HCEC 1CT (cell line): ENCODE measurements at places on chromosomes 13 and 19.
A peak's percentile ranks its signal among the peaks of the same experiment; 100 is the strongest.

GRCh38 chr19:18480006-18480691 is 41.7 kb downstream of the ELL start:
- peak; percentile 53 for DNase-seq

GRCh38 chr19:33401683-33402420 is 28.3 kb downstream of the CEBPG start:
- no peak for DNase-seq

GRCh38 chr19:5890099-5890498 is 13.5 kb downstream of the NDUFA11 start:
- no peak for DNase-seq

DNA sequence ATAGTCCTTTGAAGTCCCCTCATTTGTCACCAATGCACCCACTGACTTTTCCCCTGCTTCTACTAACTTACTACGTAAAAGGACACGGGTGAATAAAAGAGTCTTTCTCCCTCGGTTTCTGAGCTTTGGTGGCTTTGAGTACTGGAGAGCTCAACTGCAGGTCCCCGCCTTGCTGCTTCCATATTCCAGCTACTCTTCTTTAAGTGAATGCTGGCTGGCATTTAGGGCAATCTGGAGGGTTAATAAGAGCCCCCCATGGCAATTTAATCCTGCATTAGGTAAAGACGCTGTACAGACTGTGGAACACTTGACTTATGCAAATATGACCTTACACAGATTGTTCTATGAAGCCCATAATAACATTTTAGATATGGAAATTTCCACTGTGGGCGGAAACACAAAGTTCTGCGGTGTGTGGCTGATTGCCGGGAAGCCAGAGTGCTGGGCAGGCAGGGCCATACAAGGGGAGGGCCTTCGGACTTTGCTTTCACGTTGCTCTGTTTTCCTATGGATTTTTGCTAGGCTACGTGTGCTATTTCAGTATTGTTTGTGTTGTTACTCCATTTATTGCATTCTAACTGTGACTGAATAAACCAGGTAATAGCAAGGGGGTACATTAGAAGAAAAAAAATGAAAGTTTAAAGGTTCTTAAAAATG is 97.5 kb downstream of the SLC10A2 start:
- DNase-seq, result no peak

DNA sequence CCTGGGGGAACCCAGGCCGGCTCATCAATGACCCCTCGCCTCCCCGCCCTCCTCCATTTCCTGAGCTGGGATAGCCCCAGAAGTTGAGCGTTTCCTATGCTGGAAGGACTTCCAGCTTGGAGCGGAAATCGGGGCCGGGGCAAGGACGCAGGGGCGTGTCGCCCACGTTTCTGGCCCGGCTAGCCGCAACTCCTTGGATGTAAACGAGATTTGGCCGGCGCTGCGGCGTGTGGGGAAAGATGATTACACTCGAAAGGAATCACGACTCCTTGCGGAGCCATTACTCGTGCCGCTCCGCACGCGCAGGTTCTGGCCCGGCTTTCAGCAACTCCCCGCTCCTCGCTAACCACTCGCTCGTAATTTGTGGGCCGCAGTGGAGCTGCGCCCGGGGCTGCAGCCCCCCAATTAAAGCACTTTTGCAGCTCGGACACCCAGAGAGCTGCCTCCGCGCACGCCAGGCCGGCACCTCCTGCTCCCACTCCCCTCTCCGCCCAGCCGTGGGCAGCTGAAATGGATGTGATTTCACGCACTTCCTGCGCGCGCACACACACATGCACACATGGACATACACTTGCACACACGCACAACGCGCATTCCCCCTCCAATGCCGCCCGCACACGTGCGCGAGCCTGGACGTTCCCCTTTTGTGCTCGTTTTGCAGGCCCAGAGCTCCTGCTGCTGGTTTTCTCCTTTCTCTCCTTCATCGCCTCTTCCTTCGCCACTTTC is 15.7 kb downstream of the ZIC5 start:
- DNase-seq, result no peak

DNA sequence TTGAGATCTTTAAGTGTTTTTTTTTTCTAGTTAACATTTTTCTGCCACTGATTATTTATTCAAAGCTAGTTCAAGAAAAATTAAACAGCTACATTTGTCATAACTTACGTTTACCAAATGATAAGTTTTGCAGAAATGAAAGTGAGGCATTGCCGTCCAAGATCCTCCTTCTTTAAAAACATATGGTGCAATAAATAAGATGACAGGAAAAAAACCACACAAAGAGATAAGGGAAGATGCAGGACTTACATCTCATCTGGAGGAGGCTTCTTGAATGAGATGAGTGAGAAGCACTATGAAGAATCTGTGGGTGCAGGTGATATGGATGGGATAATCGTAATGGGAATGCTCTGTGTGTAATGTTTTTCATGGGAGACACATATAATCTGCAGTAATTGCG is 12.4 kb downstream of the TNFSF13B start:
- no peak for DNase-seq

GRCh38 chr13:20148501-20149183 is 12.2 kb downstream of the GJA3 start:
- no peak for DNase-seq

DNA sequence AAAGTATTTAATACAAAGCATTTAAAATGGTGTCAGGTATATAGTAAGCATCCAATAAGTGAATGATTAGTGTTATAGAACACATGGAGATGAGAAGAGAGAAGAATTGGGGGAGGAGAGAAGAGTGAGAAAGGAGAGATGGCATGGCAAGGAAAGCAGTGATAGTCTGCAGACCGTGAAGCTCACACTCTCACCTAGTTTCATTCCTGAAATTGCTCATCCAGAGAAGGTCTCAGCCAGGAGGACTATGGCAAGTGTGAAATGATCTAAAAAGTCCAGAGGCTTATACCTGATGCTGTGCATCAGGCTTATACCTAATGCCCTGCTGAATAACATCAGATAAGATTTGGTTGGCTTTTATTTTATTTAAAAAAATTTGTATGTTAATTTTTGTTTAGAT is 351.6 kb upstream of the KLF12 start:
- DNase-seq, result no peak

- DNase-seq, result no peak
Observed at GRCh38 chr19:56619121-56619520, 23.8 kb upstream of the SMIM17 start.

GRCh38 chr13:76527041-76527440 is 359.2 kb downstream of the KCTD12 start:
- DNase-seq, result peak; percentile 3

GRCh38 chr19:4585556-4585955 is 26.1 kb upstream of the SEMA6B start:
- DNase-seq, result no peak

DNA sequence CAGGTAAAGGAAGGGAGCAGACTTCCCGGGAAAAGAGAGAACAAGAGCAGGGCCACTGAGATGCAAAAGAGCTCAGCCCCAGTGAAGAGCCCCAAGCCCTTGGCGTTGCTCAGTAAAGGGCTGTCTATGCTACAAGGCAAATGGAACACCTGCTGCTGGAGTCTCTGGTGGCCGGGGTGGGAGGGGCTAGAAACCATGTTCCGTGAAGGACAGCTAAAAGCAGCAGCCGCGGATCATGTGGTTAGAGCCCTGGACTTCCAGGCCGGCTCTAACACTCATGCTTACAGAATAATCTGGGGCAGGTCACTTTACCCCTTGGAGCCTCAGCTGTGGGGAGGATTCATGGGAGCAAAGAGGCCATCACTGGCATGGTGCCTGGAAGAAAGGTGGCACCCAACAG is 17.8 kb downstream of the POU2F2 start:
- peak; percentile 58 for DNase-seq

DNA sequence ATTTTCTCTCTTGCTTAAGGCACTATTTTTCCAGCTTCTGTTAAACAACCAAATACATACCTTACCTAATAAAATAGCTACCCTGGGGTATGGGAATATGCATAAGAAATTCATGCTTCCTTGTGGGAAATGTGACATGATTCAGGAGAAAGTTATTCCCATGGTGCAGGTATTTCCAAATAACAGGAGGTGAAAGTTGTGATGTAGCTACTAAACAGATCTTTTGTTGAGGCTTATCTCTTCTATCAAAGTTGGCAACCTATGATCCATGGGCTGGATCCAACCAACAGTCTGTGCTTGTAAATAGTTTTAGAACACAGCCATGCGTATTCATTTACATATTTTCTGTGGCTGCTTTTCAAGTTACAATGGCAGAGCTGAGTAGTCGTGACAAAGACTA is 177.8 kb upstream of the NBEA start:
- DNase-seq, result no peak

- DNase-seq, result no peak
Observed at GRCh38 chr13:38990693-38991092, at the start of gene STOML3. STOML3 (minus strand) TSS chr13:38990831; CDS start chr13:38990721, 110 bp downstream.

- DNase-seq, result no peak
Observed at GRCh38 chr13:25802579-25802978, 249.2 kb downstream of the SHISA2 start.

DNA sequence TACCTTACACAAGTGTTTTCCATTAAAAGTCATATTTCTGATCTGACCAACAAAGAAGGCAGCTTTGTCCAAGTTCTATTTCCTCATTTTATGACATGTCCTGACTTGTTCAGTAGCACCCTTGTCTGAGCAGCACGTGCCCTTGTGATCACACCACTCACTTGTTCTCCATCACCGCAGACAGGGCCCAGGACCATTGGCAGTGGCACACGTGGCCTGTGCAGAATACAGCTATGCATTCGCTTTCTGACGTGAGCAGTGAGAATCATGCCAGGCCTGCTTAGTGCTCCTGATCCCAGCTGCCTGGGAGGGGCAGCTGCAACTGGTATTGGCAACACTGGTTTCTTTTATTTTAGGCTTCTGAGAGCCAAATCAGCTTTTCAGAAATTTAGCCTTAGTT is 134.2 kb downstream of the FRY start:
- no peak for DNase-seq

GRCh38 chr13:26983543-26984320 is 187.9 kb downstream of the USP12 start:
- DNase-seq, result no peak

DNA sequence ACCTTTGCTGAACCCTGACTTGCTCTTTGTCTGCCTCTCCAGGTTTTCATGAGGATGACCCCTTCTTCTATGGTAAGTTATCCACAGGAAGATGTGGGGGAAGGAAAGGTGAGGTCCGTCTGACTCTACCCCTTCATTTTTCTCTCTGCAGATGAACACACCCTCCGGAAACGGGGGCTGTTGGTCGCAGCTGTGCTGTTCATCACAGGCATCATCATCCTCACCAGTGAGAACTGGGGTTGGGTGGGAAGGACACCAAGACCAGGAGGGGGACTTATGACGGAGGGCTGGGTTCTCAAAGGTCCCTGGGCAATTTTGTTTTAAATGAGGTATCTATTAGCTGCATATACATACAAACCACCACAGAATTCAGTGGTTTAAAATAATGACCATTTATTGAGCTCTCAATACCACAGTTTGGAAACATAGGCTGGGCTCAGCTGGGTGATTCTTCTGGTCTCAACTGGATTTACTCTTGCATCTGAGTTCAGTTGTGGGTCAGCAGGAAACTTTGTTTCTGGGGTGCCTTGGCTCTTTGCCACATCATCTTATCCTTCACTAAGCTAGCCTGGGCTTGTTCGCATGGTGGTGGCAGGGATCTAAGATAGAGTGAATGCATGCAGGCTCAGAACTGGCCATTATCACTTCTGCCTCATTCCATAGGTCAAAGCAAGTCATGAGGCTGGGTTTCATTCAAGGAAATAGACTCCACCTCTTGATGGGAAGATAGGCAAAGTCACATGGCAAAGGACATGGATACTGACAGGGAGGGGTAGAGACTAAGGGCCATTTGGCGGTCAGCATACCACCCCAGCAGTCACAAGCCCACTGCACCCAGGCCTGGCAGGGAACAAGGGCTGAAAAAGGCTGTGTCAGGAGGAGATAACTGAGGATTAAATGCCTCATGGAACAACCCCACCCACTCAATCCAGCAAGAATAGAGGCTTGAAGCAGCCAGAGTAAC is 11.8 kb downstream of the FXYD5 start:
- no peak for DNase-seq

GRCh38 chr19:38971672-38972071 is 3.9 kb downstream of the FBXO17 start:
- DNase-seq, result peak; percentile 28

- peak; percentile 66 for DNase-seq
Observed at GRCh38 chr13:66513728-66514127, 716.4 kb downstream of the PCDH9 start.

GRCh38 chr19:50777830-50778303 is 7.6 kb downstream of the GPR32 start:
- DNase-seq, result no peak

DNA sequence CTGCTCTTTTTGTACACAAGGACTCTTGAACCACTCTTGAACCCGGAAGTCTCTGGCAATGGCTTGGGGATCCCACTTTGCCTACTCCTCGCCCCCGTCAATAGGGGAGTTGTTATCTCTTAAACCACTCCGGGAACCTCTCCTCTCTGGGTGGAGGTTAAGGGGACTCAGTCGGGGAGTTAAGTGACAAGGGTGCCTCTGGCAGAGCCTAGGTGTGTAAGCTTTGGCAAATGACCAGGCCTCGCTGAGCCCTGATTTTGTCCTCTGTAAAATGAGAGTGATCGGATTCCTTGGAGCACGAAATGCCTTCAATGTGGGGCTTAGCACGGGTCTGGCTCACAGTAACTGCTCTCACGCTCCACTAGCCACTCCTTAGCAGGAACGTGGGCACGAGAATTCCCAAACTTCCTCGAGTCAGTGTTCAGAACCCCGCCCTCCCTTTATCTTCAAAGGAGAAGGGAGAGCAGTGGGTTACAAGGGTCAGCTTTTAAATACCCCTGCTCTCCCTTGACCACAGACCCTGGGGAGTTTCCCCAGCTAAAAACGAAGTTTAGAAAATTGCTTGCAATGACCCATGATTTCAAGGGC is 193.3 kb downstream of the KATNAL1 start:
- DNase-seq, result no peak
